Stimulated activated CD4-positive, alpha-beta T cell treated with anti-CD3 and anti-CD28 coated beads, TNF-alpha, amount 100 ng/mL, for 24 hours (primary cell): ENCODE measurements at places on chromosomes 3 and 15.

GRCh38 chr3:196311-197148 is at the start of gene CHL1:
Gene CHL1 (plus strand): TSS chr3:196763. CDS start chr3:319777, 123,014 bp downstream.
- DNase-seq: no peak

DNA sequence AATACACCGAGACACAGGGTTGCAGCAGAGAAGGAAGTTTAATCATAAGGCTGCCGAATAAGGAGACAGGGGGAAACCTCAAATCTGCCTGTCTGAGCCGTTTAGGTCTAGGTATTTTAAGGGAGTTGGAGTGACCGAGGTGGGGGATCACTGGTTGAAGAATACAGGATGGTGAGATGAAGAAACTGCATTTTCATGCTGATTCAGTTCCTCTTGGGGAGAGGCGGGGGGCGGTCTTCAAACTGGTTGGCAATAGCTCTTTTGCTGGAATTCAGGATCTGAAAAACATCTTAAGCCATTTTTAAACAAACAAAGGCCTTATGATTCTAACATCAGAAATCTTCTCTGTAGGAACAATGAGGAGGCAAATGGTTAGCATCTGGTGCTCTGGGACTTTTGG is 699.5 kb upstream of the CFAP20DC start:
- no peak for DNase-seq

DNA sequence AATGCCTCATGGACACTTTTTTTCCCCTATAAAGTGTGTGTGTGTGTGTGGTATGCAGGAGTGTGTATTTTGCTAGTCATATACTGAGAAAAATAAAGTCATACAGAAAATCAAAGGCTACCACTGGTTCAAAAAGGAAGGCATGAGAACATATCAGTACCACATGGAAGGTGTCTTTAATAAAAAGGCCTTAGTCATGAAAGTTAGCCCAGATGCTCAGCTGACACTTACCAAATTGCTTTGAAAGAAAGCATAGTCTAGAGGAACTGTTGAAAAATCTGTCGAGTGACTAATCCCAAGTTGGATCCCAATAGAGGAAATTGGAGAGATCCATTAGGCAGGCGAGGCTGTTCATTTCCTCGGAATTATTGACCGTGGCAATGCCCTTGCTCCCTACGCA is 432.9 kb upstream of the CFAP20DC start:
- DNase-seq: no peak

- no peak for DNase-seq
Measured at GRCh38 chr3:141797819-141798447, 34.7 kb downstream of the GRK7 start.

- no peak for DNase-seq
Measured at GRCh38 chr3:158260392-158260791, 150.5 kb downstream of the RSRC1 start.

DNA sequence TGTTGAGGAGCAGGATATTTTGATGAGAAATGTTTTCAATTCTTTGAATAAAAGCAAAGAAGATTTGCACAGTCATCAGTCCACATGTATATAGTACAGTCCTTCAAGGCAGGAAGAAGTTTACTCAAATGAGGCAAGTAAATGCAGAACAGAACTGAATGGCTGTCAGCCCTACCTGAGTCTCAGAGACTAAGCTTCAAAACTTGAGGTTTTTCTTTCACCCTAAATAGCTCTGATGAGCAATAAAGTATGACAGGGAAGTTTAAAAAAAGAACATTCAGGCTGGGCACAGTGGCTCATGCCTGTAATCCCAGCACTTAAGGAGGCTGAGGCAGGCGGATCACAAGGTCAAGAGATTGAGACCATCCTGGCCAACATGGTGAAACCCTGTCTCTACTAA is 232.5 kb downstream of the SUCLG2 start:
- no peak for DNase-seq

DNA sequence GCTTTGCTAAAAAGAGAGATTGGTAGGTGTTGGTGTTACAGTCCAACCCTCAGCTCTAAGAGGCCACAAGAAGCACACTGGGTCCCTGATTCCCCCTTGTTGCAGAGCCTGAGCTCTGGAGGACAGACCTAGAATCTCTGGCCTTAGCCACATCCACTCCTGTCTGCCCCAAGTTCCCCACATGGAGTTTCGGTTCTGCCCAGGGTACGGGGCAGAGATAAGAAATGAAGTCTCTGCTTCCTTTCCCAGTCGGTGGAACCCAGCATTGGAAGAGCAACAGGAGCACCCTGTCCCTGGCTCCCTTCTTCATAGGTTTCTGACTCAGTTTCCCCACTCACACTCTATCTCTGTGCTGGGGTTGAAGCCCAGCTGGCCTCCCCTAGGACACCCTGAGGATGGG is 13.2 kb downstream of the PRR23E start:
- no peak for DNase-seq

GRCh38 chr15:81047928-81048327 is 47.2 kb downstream of the TLNRD1 start:
- no peak for DNase-seq

DNA sequence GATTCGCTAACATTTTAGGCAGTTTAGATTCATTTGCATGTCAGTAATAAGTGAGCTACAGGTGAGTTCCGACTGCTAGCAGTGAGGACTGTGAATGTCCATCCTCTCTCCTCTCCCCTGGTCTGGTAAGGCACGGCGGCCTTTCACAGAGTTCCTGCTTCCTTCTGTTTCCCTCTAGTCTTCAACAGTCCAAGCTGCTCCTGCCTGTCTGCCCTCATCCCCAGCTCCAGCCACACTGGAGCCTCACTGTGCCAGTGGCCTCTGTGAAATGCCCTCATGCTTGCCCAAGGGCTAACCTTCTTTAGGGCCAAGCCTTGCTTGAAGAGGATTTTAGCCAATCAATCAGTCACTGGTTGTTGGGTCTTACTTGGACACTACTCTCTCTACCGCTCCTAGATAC is 145.8 kb upstream of the BHLHE40 start:
- DNase-seq: no peak

GRCh38 chr15:60124460-60125070 is 120.5 kb downstream of the FOXB1 start:
- DNase-seq: no peak

- DNase-seq: no peak
Measured at GRCh38 chr15:51253366-51253765, 85.0 kb downstream of the CYP19A1 start.

DNA sequence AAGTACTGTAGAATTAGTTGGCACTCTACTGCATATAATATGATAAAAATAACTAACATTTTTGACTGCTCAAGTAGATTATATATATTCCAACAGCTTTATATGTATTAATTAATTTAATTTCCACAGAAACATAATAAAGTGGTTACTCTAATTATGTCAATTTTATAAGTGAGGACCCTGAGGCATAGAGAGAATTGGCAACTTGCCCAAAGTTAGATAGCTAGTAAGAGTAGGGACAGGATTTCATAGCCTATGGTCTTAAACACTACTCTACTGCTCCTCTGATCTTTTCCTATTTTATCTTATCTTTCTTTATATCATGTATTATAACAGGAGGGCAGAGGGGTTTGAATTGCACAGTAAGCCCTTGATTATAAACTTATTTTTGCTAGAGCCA is 418.7 kb upstream of the SGO1 start:
- DNase-seq: no peak

GRCh38 chr3:14210843-14211594 is 32.4 kb downstream of the LSM3 start:
- DNase-seq: no peak

- no peak for DNase-seq
Measured at GRCh38 chr3:72995337-72995736, 1.3 kb upstream of the PPP4R2 start.

- no peak for DNase-seq
Measured at GRCh38 chr3:183924956-183925355, 40.3 kb upstream of the PARL start.

- no peak for DNase-seq
Measured at GRCh38 chr15:80578206-80578595, 116.9 kb upstream of the ABHD17C start.

GRCh38 chr3:136042608-136043221 is 77.2 kb downstream of the PPP2R3A start:
- DNase-seq: no peak

GRCh38 chr15:43493703-43494472 is 932 bp upstream of the TP53BP1 start:
- DNase-seq: no peak

DNA sequence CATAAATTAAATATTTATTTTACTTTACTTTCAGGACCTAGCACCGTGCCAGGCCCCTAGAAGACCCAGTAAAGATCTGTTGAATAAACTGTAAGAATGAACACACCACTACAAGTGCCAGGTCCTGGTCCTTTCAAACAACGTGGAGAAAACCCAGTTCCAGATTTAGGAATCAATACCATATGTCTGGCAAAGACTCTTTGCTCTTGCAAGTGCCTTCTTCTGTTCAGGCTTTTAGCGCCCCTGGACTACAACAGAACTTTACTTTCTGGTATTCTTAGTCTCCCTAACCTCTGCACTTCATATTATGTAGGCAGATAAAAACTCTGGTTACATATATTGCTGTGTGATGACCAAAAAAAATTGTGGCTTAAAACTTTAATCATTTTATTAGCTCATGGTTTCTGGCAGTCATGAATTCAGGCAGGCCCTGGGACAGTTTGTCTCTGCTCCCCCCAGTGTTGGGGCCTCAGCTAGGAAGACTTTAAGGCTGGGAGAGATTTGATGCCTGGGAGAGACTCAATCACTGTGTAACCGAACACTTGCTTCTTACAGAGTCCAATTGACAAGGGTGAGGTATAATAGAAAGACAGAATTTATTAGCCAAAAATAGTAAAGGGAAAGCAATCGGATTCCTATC is 2.9 kb upstream of the PSMA4 start:
- no peak for DNase-seq

- DNase-seq: no peak
Measured at GRCh38 chr15:74680456-74680855, 15.4 kb downstream of the EDC3 start.

GRCh38 chr3:45462522-45463265 is 74.3 kb downstream of the LARS2 start:
- DNase-seq: peak; percentile 12

DNA sequence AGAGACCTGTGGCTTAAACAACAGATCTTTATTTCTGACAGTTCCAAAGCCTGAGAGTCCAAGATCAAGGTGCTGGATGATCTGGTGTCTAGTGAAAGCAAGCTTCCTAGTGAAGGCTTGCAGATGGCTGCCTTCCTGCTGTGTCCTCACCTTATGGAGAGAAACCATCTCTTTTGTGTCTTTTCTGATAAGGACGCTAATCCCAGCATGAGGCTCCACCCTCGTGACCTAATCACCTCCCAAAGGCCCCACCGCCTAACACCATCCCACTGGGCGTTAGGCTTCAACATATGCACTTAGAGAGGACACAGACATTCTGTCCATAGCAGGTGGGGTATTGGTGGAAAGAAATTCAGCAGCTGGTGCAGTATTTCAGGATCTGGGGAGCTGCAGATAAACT is 19.8 kb upstream of the LYSMD4 start:
- no peak for DNase-seq

- DNase-seq: no peak
Measured at GRCh38 chr3:35709691-35710090, 70.4 kb downstream of the ARPP21 start.

DNA sequence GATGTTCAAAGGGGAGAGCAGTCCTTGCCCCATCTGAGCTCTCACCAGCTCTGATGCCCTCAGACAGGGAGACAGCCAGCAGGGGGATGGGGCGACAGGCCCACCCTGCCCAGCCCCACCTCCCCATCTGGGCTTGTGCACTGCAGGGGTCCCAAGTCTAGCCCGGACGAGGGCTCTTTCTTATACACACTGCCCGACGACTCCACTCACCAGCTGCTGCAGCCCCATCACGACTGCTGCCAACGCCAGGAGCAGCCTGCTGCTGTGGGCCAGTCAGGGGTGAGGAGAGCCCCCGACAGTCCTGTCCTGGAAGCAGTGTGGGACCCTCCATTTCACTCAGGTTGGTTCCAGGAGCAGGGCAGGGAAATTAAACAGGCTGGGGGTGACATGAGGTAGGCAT is 73.9 kb downstream of the BOC start:
- no peak for DNase-seq

DNA sequence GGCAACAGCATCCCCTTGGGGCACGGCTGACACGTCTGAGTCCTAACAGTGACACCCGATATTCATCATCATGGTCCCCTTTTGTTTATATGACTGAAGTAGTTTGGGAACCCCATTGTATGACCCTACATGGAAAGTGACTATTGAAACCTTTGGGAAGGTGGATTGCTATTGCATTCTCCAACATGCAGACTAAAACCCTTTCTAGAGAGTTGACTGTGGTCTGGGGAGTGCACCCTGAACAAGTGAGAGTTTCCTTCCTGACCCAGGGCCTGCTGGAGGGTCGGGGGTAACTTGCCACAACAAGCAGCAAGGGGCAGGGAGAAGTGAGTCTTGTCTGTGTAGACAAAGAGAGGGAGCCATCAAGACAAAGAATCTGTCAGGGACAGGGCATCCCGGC is 54.4 kb downstream of the ISG20 start:
- no peak for DNase-seq

DNA sequence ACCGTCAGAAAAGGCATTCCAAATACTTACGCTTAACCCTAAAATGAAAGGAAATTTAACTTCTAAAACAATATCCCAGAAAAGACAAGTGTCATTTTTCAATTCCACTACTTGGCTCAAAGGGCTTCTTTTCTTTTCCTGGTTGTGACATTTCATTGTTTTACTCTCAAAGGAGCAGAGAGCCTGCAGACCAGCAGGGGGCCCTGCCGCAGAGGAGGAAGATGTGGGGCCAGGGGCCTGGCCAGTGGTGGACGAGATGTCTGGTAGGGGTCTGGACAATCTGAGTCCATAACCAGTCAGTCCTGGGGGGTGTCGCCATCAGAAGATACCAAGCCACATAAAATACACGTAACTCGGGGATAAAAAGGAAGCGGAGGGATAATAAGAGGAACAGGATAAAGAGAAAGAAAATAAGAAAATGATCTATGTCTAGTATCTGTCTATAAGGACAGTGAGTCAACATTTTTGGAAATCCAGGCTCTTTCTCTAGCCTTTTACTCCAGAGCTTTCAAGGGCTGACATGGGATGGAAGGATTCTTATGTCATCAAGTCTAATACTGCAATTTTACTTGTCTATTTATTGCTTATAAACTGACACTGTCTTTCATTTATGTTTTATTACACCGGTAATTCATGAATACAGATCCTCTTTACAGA is 54.2 kb upstream of the ARHGEF3 start:
- no peak for DNase-seq

DNA sequence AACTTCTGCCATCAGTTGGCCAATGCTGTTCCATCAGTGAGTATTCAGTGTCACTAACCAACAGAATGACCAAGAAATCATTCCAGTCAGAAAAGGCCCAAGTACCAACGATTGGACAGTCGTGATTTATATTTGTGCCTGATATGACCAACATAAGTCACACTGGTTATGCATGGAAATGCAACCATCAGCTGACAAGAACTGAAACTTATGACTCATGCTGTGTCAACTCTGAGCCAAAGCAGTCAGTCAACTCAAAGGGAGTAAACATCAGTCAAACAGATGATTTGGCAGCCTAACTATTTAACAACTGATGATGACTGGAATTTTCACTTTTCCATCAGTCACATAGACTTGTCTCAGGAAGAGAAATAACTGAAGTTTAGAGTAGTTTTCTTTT is 142.4 kb downstream of the ANXA2 start:
- peak; percentile 8 for DNase-seq
